ENCODE measurements at places on chromosomes 7 and 10.

GRCh38 chr10:3365630-3366029, 193.0 kb upstream of the PITRM1 start:
- DNase-seq = no peak

- DNase-seq = no peak
These were observed 178.6 kb downstream of the FANK1 start for GRCh38 chr10:126075009-126075408.

GRCh38 chr7:105016068-105016708, 2.2 kb downstream of the KMT2E start:
- no peak for DNase-seq

DNA sequence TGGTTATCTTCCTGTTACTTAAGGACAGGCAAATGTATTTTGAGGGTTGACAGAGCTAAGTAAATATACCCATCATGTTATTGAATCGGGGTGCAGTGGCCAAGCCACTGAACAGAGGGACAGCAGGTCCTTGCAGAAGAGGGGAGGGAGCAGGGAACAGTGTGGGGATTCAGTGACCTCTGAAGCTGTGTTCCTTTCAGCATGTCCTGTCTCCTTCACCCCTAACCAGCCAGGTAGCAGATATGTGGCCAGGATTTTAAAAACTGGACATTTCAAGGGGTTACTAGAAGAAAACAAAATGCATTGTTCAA, 12.7 kb downstream of the ANK3 start:
- no peak for DNase-seq

- DNase-seq = no peak
These were observed 225.4 kb upstream of the ZWINT start for GRCh38 chr10:56586461-56586891.

DNA sequence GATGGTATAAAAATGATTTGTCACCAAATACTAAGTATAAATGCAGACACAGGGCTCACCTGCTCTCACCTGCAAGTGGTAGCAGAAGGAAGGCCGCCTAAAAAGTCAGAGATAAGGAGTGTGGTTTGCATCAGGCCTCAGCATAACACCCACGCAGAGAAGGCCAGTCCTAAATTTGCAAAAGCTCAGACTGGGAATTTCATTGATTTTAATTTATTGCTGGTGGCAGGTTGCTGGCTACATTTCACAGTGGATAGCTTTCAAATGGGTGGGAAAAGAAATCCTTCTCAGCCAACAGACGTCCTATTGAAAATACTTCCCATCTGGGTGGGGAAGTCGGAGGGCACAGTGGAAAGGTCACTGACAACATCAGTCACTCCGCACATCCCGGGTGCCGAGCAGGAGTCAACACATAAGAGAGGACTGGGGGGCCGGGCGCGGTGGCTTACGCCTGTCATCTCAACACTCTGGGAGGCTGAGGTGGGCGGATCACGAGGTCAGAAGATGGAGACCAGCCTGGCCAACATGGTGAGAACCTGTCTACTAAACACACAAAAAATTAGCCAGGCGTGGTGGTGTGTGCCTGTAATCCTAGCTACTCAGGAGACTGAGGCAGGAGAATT, 561.8 kb upstream of the MKI67 start:
- no peak for DNase-seq

GRCh38 chr10:124092250-124092859, 1.0 kb downstream of the CHST15 start:
- peak; percentile 20 for DNase-seq

- no peak for DNase-seq
These were observed 995 bp upstream of the PARD3 start for GRCh38 chr10:34816085-34816496.

DNA sequence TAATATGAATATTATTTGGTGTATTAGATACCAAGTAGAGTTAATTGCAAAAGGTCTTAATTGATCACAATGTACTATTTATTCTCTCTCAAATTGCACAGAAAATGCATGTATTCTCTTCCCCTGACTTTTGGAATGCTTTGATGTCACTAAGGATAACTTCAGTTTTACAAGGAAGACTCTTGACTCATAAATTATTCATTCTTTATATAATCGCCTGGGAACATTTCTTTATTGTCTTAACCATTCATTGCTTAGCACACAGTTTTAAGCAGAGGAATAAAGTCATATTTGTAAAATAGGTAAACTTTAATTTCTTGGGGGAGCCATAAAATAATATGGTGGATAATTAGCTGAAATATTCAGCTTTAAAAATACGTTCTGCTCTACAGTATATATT, 306.0 kb upstream of the TMEM229A start:
- DNase-seq = no peak

GRCh38 chr10:104472505-104472904, 118.9 kb downstream of the CFAP58 start:
- DNase-seq = no peak

- no peak for DNase-seq
These were observed 99.4 kb upstream of the EFCAB10 start for GRCh38 chr7:105680505-105681187.

DNA sequence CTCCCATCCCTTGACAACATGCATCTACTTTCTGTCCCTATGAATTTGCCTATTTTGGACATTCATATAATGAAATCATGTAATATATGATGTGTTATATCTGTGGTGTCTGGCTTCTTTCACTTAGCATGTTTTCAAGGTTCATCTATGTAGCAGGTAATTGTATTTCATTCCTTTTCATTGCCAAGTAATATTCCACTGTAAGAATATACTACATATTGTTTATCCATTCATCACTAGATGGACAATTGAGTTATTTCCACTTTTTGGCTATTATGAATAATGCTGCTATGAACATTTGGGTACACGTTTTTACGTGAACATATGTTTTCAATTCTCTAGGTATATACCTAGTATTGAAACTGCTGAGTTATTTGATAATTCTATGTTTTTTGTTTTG, 238.2 kb downstream of the PTEN start:
- no peak for DNase-seq

DNA sequence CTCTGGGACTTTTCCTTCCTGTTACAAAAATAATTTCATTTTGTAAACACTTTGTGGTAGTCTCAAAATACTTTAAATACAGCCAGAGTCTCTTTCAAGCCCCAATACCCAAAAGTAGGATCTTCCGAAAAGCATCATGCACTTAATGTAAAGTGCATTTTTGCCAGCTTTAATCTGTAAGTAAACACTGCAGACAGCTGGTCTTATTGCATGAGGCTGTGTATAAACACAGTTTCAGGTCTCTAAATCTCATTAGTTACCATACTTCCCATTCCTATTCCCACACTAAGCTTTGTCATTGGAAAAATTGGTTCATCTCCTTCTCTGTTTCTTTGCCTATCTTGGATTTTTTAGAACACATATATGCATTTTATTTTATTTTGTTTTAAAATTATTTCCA, 87.6 kb upstream of the GNAI1 start:
- no peak for DNase-seq

- no peak for DNase-seq
These were observed 38.7 kb downstream of the CDK6 start for GRCh38 chr7:92797693-92798092.

DNA sequence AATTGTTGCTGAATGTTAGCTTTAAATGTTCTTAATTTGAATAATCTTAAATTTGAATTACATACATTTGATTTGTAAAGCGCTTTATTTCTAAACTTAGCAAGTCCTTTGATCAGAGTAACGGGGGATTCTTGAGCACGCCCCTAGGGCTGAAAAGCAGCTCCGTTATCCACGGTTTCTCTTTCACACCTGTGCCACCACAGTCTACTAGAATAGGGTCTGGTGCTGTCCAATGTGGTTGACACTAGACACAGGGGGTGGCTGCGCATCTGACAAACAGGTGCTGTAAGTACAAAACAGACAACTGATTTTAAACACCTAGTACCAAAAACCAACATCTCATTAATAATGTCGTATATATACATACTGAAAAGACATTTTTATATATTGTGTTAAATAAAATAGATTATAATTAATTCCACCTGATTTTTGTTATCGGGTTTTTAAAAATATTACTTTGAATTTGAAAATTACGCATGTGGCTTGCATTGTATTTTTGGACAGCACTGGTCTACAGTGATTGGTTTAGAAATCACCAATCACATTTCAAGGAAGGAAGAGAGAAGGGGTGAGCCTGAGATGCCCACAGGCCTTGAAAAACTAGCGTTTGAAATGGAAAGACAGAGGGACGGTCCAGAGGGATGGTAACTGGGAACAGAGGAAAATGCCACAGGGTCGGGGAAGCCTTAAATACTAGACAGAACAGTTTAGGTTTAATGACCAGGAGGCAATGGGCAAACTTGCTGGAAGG, 7.3 kb downstream of the SEPHS1 start:
- no peak for DNase-seq

GRCh38 chr7:34787586-34787985, 129.6 kb downstream of the NPSR1 start:
- no peak for DNase-seq

- no peak for DNase-seq
These were observed 240.7 kb upstream of the CCDC6 start for GRCh38 chr10:60147025-60147424.

GRCh38 chr7:21543528-21544302, 876 bp downstream of the DNAH11 start:
- no peak for DNase-seq

DNA sequence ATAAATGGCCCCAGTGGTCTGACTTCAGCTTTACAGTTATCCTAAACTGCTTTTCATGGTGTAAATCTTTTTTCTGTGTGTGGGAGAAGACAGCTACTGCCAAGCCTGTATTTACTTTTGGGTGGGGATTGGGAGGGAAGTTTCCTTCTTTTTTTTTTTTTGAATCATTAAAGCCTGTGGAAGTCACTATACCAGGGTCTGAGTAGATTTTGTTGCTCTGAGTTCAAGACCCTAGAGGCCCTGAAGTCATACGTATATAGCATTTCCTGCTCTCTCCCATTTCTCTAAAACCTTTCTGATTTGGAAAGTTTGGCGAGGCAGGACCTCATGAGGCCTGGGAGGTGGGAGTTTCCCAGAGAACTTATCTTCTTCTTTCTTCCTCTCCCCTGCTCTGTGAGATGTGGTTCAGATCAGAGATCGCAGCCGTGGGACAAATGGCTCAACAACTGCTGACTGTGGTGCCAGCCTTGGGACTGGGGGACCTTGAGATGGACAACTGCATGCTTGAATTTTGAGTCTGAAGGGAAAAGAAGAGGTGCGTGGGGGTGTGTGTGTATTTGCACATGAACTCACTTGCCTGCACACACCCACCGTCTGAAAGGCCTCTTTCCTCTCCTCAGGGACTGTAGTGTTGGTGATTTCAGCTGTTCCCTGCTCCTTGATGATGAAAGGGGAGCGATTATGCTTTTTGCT, 18.1 kb downstream of the LRMDA start:
- no peak for DNase-seq

DNA sequence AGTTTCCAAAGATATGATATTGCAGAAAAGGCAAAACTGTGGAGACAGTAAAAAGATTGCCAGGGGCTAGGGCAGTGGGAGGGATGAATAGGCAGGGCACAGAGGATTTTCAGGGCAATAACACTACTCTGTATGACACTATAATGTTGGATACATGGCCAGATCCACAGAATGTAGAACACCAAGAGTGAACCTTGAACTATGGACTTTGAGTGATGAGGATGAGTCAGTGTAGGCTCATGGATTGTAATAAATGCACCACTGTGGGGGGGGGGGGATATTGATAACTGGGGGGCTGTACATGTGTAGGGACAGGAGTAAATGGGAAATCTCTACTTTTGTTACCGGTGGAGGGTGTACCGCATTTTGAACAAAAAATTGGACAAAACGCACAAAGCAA, 77.4 kb downstream of the ALOX5 start:
- no peak for DNase-seq

DNA sequence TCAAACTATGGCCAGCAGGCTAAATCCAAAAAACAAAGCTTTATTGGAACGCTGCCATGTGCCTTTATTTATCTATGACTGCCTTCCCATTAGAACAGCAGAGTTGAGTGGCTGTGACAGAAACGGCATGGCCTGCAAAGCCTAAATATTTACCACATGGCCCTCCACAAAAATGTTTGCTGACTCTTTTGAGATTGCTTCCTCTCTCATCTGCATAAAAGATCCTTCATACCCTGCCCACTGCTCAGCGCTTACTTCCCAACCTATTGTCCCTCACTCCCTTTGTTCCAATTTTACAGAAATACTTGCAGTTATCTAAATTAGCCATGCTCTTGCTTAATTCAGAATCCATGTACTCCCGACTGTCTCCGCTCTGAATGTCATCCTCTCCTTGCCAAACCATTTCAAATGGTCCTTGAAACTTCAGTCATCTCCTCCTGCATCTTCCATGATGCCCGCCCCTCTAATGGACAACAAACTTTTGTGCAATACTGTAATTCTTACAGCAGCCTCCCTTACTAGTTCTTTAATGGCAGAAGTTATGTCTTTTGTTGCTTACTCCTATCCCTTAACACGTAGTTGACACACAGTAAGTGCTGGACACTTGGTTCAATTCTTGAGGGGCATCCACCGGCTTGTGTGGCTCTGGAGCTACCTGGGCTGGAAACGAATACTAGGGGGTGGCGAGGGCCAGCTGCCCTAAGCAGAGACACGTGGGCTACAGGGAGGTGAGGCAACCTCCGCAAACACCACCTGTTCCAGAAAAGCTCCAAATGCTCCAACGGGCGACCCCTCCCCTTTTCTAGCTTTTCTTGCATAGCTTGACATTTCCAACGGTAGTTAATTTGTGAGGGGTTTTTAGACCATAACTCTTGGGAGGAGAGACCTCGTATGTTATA, 832 bp downstream of the XRCC2 start:
- DNase-seq = peak; percentile 54

- no peak for DNase-seq
These were observed 411.8 kb downstream of the SDK1 start for GRCh38 chr7:3712841-3713240.

GRCh38 chr7:23474094-23474828, 4.0 kb upstream of the IGF2BP3 start:
- DNase-seq = peak; percentile 98

GRCh38 chr7:129536323-129536722, 34.0 kb downstream of the SMKR1 start:
- DNase-seq = no peak

DNA sequence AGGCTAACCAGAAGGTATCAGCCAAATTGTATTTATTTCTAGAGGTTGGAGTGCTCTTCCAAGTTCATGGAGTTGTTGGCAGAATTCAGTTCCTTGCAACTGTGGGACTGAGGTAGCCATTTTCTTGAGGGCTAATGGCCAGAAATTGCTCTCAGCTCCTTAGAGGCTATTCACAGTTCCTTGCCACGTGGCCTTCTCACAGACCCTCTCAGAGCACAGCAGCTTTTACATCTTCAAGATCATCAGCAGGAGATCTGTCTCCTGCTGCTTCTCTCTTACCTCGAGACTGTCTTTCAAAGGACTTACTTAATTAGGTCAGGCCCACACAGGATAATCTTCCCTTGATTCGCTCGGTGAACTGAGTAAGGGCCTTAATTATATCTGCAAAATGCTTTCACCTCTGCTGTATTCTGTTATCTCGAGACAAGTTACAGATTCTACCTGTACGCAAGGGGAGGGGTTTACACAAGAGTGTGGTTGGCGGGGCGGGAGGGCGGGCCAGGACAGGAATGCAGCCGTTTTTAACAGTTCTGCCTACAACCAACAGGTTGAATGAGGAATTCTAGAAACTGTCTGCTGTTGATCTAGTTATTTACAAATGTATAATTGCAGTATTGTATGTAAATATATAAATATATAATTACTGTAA, 15.0 kb downstream of the MIOS start:
- no peak for DNase-seq
